ENCODE measurements at places on chromosomes 1 and 21. TPM values are rescaled to one million over a fixed set of nuclear protein-coding genes. Genes with fewer than 3 reads are reported as not detected.

- no peak for DNase-seq
- H3K4me3 ChIP-seq, result no peak overlapping the region
- no peaks in the 10 kb centered on the region for H3K4me1 ChIP-seq
- no peaks in the 10 kb centered on the region for H3K36me3 ChIP-seq
- no peaks in the 10 kb centered on the region for H3K27me3 ChIP-seq
Observed at GRCh38 chr1:11501906-11502485, 23.0 kb downstream of the DISP3 start.

DNA sequence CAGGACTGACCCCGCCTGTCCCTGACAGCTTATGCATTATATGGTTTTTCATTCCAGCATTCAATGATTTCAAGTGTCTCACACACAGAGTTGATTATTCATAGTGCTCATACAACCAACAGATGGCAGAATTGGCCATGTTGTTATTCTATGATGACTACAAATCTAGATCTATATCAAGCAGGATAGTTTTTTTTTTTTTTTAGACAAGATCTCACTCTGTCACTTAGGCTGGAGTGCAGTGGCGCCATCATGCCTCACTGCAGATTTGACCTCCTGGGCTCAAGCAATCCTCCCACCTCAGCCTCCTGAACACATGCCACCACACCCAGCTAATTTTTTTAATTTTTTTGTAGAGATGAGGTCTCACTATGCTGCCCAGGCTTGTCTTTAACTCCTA, 40.1 kb upstream of the LRRC8D start:
- no peaks in the 10 kb centered on the region for H3K4me1 ChIP-seq
- DNase-seq, result no peak
- no peak overlapping the region for H3K27ac ChIP-seq
- no peaks in the 10 kb centered on the region for H3K36me3 ChIP-seq

DNA sequence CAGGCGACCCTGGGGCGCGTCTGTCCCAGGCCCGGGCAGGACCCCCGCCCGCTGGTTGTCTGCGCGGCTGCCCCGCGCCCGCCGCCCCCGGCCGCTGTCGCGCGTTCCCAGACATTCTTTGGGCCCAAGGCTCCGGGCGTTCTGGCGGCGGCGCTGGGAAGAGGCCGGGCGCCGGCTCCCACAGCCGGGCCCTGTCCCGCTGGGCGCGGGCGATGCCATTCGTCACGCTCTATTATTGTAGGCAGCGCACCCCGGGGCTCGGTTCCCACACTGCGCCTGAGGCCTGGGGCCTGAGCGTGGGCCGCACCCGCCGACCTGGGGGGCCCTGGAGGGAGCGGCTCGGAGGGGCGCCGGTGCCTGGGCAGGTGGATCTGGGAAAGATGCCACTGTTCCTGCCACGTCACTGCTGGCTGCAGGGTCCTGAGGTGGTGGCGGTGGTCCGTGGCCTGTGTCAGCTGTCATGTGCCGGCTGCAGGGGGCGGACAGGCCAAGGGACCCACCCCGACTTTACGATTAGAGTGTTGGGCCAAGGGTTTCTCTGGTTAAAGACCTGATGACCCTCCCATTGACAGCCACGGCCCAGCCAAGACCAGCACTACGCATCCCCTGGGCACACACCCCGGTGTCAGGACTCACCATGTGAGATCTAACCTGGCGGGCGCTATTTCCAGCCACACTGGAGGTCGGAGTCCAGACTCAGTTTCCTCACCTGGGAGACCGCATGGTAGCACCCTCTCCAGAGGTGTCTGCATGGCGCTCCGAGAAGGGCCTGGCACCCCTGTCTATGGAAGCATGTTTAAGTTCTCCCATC, 55.1 kb upstream of the ADARB1 start:
- H3K27me3 ChIP-seq, result no peaks in the 10 kb centered on the region
- peaks cover 11% of the 10 kb centered on the region for H3K4me1 ChIP-seq
- H3K4me3 ChIP-seq, result no peak overlapping the region

- no peak overlapping the region for H3K27ac ChIP-seq
- H3K4me1 ChIP-seq, result peaks cover 49% of the 10 kb centered on the region
- no peak overlapping the region for H3K4me3 ChIP-seq
- H3K36me3 ChIP-seq, result no peaks in the 10 kb centered on the region
- no peak for DNase-seq
Observed at GRCh38 chr1:43279161-43279560, 6.2 kb downstream of the C1orf210 start.

GRCh38 chr21:32048353-32048752, 175.5 kb downstream of the HUNK start:
- no peak overlapping the region for H3K4me3 ChIP-seq
- H3K36me3 ChIP-seq, result no peaks in the 10 kb centered on the region
- no peak for DNase-seq
- H3K4me1 ChIP-seq, result no peaks in the 10 kb centered on the region
- no peaks in the 10 kb centered on the region for H3K27me3 ChIP-seq
- no peak overlapping the region for H3K27ac ChIP-seq

GRCh38 chr1:57882072-57882471, 458.2 kb upstream of the DAB1 start:
- no peaks in the 10 kb centered on the region for H3K36me3 ChIP-seq
- H3K27ac ChIP-seq, result no peak overlapping the region
- DNase-seq, result no peak
- H3K4me1 ChIP-seq, result no peaks in the 10 kb centered on the region
- H3K27me3 ChIP-seq, result no peaks in the 10 kb centered on the region

DNA sequence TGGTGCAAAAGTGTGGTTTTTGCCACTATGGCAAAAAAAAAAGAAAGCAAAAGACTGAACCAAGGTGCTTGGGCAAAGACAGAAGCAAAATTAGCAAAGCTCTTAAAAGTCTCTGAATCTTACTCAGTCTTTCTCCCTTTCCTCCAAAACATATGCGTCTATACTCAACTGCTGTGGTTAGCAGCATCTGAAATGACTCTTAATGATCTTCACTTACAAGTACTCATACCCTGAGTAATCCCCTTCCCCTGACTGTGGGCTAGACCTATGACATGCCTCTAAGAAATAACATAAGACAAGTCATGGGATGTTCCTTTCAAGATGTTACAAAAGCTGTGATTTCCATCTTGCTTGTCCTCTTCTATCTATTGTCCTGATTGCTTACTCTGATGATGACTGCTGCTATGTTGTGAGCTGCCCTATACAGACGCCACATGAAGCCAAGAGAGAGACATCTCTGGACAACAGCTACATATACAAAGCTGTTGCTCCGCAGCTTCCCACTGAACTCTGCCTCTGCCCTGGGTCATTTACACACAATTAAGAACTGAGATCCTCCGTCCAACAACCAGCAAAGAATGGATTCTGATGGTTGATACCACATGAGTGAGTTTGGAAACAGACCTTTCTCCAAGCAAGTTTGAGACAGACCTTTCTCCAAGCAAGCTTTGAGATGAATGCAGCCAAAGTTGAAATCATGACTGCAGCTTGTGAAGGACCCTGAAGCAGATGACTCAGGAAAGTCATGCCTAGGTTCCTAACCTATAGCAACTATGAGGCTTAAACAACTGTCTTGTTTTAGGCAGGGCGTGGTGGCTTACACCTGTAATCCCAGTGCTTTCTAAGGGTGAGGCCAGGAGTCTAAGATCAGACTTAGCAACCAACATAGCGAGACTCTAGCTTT, 55.2 kb downstream of the PUM1 start:
- no peak for DNase-seq
- no peaks in the 10 kb centered on the region for H3K27me3 ChIP-seq
- H3K4me3 ChIP-seq, result no peak overlapping the region

Gene TTC39A
- total RNA-seq, result 21.3 TPM

Gene NBPF8
- total RNA-seq, result 23.1 TPM

GRCh38 chr1:101437800-101438199, 201.0 kb downstream of the S1PR1 start:
- H3K4me1 ChIP-seq, result no peaks in the 10 kb centered on the region
- no peak for DNase-seq
- H3K27ac ChIP-seq, result no peak overlapping the region
- H3K4me3 ChIP-seq, result no peak overlapping the region
- H3K27me3 ChIP-seq, result no peaks in the 10 kb centered on the region

Gene S100A3
- not detected for total RNA-seq

Gene HTR6
- total RNA-seq, result not detected

DNA sequence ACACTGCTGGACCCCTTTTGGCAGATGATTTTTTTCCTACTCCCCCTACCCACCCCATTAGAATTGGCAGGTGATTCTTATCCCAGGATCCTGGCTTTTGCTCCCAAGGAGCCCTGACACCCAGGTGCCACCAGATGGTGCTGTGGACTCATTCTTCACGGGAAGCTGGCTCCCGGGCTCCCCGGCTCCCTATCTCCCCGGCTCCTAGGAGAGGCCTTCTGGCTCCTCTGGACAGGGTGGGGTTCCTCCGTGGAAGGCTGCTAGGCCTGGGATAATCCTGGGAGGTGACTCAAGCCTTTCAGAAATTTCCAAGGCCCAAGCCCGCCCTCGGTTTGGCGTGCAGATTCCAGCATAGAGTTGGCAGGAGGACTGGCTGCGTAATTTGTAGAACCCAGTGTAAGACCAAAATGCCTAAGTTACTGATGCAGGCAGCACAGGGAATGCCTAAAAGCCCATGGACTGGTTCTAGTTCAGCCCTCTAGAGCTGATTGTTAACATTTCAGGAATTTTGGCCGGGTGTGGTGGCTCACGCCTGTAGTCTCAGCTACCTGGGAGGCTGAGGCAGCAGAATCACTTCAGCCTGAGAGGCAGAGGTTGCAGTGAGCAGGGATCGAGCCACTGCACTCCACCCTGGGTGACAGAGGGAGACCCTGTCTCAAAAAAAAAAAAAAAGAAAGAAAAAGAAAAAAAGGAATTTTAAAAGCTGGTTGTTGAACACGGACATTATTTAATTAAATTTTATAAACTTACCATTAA, 6.8 kb upstream of the BSDC1 start:
- H3K36me3 ChIP-seq, result no peaks in the 10 kb centered on the region
- peak; percentile 86 for DNase-seq
- no peak overlapping the region for H3K27ac ChIP-seq
- H3K4me1 ChIP-seq, result peaks cover 5% of the 10 kb centered on the region
- no peaks in the 10 kb centered on the region for H3K27me3 ChIP-seq

Gene SLC44A3
- total RNA-seq, result 17.8 TPM

Gene DMBX1
- not detected for total RNA-seq

GRCh38 chr1:204793259-204793914, 77.3 kb upstream of the NFASC start:
- H3K4me3 ChIP-seq, result no peak overlapping the region
- no peaks in the 10 kb centered on the region for H3K36me3 ChIP-seq
- no peak overlapping the region for H3K27ac ChIP-seq
- H3K27me3 ChIP-seq, result no peaks in the 10 kb centered on the region

Measured in body of pancreas (tissue), 4 donors.